GM18507 (cell line): ENCODE measurements at places on chromosomes 16 and 17.
A peak's percentile ranks its signal among the peaks of the same experiment; 100 is the strongest.

- DNase-seq = no peak
These were observed 281.0 kb downstream of the FTO start for GRCh38 chr16:53984936-53985335.

DNA sequence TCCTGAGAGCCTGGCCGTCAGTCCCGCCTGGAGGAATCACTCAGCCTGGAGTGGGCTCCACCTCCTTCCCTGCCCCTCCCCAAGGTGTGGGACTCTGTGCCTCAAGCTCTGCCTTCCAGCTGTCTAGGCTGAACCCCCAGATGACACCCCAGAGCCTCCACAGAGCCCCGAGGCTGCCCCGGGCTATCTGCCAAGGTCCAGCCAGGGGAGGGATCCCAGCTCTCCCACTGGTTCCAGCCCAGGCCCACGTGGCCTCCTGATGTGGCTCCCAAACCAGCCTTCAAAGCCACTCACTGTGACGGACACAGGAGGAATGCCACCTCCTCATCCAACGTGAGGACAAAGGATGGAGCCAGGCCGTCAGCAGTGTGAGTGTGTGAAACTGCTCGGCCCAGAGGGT is 45.6 kb upstream of the ENPP7 start:
- no peak for DNase-seq

- no peak for DNase-seq
These were observed 34.9 kb downstream of the PECAM1 start for GRCh38 chr17:64355536-64356303.

DNA sequence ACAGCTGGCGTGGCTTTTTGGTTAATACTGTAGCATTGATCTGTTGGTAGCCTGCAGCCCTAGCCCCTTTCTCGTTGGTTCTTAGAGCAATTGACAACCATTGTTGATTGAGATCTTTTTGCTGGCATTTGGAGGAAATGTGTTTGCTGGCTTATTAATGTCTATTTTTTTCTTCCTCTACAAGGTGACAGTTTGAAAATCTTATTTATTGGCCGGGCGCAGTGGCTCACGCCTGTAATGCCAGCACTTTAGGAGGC is 1.8 kb downstream of the ATXN2L start:
- no peak for DNase-seq

- no peak for DNase-seq
These were observed 8.8 kb upstream of the CEP112 start for GRCh38 chr17:66200685-66201092.

DNA sequence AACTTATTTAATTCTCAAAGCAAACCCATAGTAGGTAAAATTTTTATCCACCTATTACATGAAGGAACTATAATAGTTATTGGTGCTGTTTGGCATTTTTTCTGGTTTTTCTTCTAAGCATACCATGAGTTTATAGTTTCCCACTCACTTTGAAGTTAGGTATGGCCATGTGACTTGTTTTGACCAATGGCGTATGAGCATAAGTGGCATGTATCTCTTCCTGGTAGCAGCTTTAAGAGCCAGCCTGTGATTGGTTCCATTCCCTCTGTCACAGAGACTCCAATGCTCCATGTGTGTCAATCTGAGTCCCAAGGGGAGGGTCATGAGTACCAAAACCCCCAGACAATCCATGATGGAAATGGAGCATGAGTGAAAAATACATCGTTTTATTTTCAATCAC is 282.9 kb upstream of the N4BP1 start:
- DNase-seq = no peak

DNA sequence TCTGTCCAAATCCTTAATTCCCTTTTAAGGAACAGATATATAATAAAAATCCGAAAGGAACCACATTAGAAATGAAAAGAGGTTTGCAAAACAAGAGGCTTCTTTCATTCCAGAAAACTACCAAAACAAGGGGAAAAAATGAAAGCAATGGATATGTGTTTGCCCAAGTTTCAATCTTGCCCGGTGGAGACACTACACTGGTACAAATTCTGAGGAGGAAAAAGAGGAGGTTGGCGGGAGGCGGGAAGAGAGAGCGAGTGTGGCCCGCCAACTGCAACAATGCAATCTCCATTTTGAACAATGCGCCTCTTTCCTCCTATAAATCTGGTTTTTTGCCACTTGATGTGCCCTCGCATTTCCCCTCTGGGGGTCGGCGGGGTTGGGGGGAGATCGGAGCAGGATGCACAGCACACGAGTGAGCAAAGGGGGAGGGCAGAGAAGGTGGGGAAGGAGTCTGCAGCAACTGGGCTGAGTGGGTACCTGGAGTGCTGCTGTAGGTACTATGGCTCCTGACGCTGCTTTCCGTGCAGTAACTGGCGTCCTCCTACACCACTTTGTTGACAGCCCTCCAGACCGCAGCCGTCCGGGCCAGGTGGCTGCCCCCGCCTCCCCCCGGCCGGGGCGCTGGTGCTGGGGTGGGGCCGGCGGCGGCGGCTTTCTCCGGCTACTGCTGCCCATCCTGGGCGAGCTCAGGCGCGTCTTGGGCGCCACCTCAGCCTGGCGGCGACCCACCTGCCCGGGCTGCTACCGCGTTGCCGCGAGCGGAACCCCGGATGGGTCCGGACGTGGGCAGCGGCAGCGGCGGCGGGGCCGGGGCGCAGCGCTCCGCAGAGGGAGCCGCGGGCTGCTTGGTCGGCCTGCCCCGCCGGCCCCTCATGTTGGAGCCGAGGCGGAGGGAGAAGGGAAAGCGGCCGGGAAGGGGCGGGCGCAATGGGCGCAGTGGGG is 93.8 kb upstream of the PLEKHM1 start:
- DNase-seq = peak; percentile 37

- DNase-seq = no peak
These were observed 24.8 kb downstream of the SLC38A10 start for GRCh38 chr17:81270279-81270678.

DNA sequence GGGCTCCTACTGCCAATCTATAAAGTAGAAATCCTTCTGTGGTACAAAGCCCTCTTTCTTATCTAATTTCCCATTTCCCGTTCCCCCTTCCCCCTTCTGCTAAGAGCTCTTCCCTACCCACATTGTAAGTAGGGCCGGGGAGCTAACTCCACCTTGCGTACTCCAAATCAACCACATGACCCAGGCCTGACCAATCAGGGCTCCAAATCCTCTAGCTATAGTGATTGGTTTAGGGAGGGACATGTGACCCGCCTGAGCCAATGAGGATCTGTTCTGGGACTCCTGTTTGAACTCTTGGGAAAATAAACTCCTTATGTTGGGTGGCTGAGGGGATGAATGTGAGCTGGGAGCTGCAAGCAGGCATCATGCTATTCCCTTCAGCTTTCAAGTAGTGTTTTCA is 40.9 kb upstream of the MEOX1 start:
- DNase-seq = no peak

DNA sequence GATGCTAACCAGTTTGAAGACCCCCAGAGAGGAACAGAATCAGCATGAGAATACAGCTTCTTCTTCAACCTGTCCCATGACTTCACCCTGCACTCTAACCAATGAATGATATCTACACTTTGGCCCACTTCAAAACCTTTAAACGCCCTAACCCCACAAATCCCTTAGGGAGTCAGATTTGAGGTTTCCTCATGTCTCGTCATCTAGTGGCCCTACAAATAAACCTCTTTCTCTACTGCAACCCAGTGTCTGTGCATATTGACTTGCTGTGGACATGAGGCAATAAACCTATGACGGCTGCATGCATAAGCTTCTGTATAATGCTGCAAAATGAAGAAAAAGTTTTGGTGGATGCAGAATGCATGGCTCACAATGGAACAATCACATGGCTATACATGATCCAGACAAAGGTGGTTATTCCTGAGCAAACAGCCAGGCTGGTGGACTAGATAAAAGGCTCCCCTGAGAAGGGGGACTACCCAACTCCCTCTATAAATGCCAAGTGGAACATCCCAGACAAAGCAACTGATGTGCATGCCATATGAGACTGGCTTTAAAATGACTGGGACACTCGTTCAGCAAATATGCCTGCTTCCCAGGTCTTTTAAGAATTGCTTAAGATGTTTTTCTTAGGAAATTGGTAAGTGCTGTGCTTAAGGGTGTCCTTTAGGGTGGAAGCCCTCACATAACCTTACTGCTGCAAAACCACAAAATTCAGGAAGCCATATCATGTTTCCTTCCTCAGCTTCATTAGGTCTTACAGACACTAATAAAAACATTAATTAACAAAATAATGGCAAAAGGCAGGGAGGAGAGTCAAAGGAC is 12.2 kb downstream of the N4BP1 start:
- no peak for DNase-seq

DNA sequence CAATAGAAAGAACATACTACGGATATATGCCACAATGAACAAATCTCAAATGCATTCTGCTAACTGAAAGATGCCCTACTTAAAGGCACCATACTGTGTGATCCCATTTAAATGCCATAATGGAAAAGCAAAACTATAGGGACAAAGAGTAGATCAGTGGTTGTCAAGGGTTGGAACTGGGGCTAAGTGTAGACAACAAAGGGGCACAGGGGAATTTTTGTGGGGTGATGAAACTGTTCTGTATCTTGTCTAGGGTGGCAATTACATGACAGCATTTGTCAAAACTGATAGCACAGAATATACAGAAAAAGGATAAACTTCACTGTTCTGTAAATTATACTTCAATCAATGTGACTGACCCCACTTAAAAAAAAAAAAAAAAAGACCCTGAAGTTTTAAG is 17.7 kb downstream of the GFOD2 start:
- DNase-seq = no peak
